Activated CD8-positive, alpha-beta T cell treated with anti-CD3 and anti-CD28 coated beads for 36 hours (primary cell): ENCODE measurements at places on chromosomes 6 and 20.

DNA sequence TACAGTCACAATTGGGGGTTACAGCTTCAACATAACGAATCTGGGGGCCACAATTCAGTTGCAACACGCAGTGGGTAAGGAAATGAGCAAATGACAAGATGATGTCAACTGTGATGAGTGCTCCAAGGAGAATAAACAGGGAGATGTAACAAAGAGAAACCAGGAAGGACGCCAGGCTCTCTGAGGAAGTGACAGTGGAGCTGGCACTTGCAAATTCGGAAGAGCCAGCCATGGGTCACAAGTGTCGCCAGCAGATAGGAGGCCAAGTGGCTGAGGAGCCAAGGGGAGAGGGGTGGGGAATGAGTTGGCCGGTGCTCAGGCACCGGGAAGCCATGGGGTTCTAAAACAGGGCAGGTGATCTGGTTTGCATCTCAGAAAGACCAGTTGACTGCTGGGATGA is 136.4 kb downstream of the EYA2 start:
- no peak for DNase-seq

- DNase-seq: no peak
Observed at GRCh38 chr20:3572151-3572550, 91.0 kb downstream of the GFRA4 start.

GRCh38 chr6:32609731-32610640 is 20.3 kb upstream of the HLA-DRB1 start:
- peak; percentile 66 for DNase-seq

- no peak for DNase-seq
Observed at GRCh38 chr20:50026746-50027575, 44.2 kb downstream of the SNAI1 start.

GRCh38 chr6:170243791-170244291 is 47.0 kb downstream of the DLL1 start:
- DNase-seq: no peak

- DNase-seq: peak; percentile 30
Observed at GRCh38 chr20:51378171-51378928, 164.2 kb downstream of the NFATC2 start.

GRCh38 chr6:105035299-105035698 is 78.4 kb downstream of the LIN28B start:
- no peak for DNase-seq

- no peak for DNase-seq
Observed at GRCh38 chr6:139236105-139236504, 55.7 kb downstream of the TXLNB start.

DNA sequence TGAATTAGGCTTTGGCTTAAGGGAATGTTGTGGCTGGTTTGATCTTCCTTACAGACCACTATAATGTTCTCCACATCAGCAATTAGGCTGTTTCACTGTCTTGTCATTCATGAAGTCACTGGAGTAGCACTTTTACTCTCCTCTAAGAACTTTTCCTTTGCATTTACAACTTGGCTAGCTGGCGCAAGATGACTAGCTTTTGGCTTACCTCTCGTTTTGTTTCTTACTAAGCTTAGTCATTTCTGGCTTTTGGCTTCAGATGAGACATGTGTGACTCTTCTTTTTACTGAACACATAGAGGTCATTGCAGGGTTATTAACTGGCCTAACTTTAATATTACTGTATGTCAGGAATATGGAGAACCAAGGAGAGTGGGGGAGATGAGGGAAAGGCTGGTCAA is 143.2 kb downstream of the PTCHD4 start:
- DNase-seq: no peak

GRCh38 chr6:156189195-156189594 is 588.0 kb upstream of the ARID1B start:
- no peak for DNase-seq

- no peak for DNase-seq
Observed at GRCh38 chr20:36374995-36375394, 68.9 kb downstream of the DLGAP4 start.

DNA sequence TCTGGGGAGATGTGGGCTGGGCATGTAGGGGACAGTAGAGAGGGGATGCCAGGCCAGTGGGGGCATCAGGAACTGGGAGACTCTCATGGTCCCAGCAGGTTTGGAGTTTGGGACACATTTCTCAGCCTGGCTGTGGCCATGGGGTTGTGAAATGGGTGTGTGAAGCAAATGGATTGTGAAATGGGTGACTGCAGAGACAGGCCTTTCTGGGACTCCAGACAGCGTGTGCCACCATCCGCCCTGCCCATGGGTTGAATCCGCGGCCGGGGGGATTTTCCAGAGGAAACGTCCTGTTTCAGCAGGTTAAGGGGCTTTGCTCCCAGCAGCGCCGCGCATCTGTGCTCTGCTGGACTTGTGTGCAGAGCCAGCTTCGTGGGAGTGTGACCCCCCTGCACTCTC is 3.7 kb upstream of the PMEPA1 start:
- no peak for DNase-seq

GRCh38 chr20:63224412-63225081 is 8.6 kb upstream of the YTHDF1 start:
- no peak for DNase-seq
